ENCODE measurements at places on chromosomes 1 and 21.

DNA sequence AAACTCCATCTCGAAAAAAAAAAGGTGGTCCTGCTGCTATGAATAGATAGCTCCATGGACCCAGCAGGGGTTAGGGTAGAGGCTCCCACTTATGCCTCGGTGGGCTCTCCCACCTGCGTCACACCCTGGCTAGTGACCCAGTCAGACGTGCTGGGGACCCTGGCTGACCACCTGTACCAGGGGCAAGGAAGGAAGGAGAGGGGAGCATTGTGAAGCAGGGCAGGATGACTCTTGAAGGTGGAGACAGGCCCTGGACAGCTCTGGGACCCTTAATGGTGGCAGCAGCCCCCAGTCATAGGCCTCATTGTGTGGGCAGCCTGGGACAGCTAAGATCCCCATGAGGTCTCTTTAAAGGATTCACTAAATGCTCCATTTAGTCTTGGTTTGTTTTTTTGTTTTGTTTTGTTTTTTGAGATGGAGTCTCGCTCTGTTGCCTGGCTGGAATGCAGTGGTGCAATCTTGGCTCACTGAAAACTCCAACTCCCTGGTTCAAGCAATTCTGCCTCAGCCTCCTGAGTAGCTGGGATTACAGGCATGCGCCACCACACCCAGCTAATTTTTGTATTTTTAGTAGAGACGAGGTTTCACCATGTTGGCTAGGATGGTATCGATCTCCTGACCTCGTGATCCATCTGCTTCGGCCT is 10.4 kb upstream of the SNAPIN start:
- DNase-seq, result no peak

DNA sequence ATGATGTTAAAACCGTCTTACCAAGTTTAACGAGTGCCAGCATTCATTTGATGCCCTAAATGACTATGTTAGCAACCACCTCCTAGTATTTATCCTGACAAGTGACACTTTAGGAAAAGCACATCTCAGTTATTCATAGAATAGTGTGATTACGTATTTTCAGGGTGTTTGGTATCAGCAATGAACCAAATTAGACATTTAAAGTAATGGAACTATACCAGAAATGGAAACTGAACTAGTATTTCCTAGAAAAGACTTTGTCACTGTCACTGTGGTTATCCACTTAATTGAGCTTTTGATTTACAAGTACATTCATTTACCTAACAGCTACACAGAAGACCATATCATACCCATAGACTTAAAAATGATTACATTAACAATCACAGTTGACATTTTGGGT is 3.6 kb upstream of the IL12RB2 start:
- no peak for DNase-seq

DNA sequence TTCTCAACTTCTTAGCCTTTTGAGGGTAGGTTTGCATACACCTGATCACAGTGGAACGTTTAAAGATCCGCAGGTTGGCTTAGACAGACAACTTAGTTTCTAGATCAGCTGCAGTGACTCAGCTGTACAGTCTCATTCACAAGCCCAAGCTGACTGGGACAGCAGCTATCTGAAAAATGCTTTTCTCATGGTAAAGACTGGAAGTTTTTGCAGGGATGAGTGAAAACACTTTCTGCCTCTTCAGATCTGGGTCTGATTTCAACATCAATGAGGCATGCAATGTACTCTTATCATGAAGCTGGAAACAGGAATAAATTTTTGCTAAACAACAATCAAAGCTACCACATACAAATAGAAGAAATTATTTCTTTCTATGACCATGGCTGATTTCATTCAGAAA is 61.1 kb upstream of the PTBP2 start:
- no peak for DNase-seq

DNA sequence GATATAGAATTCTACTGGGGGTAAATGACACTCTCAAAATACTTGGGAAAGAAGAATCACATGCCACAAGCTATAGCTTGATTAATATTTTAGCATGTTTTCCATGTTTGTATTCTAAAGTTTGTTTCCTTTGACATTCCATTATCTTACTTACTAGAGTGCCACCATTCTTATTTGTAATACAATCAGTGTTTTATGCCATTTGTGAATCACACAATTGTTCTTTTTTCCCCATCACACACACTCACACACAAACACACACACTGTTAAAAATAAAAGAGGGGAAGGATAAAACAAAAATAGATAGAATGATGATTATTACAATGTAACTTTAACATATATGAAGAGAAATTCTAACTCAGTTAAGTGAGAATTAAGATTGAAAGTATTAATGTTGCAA is 16.0 kb upstream of the TEKT2 start:
- DNase-seq, result no peak

GRCh38 chr1:48571303-48571987 is 99.4 kb upstream of the SPATA6 start:
- DNase-seq, result no peak

DNA sequence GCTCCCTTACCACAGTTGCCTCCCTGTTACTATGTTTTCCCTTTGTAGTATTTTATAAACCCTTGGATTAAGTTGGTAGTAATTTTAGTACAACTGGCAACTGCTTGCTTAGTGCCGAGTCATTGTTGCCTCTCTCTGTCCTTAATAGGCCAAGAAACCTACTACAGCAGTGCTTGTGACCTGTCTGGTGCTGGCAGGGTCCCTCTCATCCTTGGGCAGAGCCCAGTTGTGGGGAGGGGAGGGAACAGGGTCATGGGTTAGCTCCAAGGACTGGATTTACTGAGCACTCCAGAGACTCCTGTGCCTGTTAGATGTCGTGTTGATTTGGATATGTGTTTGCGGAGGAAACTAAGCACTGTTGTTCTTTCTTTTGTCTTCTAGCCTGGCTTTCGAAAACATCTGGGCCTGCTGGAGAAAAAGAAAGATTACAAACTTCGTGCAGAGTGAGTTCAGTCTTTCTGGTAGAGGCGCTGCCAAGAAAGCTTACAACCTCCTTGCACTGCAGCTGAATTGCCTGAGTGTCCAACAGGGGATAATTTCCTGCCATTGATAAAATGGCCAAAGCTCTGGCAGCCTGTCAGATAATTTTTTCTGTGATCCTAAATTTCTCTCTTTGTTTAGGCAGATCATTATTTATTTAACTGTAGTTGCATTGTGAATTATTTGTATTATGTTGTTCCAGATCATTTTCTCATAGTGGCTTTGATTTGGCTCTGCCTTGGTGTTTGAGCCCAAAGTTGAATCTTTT is 3.6 kb downstream of the UTP11 start:
- no peak for DNase-seq

DNA sequence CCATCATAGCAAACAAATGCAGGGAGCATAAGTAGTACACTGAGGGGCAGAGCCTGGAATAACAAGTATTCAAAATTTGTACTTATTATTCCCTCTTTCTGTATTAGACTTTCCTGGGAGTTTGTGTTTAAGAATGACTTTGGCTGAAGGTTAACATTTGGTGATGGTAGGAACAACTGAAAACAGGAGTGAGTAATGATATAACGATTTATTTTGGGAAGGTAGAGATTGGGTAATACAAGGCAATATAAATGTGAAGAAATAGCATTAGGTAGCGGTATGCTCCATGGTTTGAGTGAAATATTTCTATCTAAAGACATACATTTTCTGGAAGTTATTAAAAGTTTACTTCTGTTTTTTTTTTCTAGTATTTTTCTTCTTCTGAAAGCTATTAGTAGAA is 18.5 kb upstream of the C1orf21 start:
- DNase-seq, result no peak

- no peak for DNase-seq
Measured at GRCh38 chr1:70499695-70500094, 88.6 kb downstream of the CTH start.

DNA sequence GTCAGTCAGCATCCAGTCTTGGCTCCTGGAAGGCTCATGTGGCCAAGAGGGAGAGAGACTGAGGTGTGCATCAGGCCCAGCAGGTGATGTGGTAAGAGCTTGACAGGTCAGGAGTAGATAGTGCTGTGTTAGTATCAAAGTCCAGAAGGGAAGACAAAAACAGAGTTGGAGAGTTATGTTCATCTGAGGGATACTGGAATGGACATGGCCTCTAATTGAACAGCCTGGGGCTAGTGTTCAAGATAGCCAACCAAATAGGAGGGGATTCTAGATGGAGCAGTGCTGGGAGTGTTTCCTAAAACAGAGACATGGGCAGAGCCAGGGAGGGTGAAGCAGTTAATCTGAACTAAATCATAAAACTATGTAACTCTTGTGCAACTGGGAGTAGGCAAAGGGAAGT is 120.7 kb upstream of the MARK1 start:
- DNase-seq, result no peak

DNA sequence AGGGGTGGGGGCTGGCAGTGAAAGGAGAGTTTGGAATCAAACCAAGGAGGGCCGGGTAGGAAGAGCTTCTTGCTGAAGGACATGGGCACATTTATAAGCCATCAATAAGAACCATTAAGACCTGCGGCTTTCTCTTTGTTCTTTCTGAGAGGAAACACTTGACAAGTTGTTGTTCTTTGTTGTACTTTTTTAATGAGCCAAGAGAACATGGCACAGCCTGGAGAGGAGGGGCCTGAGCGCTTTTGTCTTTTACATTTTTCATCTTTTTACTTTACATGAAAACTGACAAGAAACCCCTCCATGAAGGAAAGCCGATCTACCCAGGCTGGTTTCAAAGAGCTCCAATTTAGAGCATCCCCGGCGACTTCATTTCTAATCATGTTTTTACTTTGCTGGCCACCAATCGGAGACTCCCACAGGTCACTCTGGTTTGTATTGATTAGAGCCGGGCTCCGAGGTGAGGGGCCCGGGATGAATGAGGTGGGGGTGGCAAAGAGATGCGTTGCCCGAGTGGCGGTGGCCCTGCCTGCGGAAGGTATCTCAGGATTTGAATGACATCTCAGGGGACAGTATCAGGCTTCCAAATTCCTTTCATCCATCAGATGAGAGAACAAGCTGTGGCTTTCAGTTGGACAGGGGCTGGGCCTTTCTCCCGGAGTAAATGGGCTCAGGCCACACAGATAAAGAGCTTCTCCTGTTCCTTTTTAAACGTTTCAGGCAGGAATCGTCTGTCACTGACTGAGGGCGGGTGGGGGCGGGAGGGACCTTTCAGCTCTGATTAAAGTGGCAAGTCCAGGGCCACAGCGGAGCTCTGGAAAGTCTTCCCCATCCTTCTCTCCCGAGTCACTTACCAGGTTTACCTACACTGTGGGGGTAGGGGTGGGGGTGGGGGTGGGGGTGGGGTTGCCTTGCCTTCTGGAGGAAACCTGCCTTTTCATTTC is 138.8 kb upstream of the ARHGEF16 start:
- DNase-seq, result no peak

DNA sequence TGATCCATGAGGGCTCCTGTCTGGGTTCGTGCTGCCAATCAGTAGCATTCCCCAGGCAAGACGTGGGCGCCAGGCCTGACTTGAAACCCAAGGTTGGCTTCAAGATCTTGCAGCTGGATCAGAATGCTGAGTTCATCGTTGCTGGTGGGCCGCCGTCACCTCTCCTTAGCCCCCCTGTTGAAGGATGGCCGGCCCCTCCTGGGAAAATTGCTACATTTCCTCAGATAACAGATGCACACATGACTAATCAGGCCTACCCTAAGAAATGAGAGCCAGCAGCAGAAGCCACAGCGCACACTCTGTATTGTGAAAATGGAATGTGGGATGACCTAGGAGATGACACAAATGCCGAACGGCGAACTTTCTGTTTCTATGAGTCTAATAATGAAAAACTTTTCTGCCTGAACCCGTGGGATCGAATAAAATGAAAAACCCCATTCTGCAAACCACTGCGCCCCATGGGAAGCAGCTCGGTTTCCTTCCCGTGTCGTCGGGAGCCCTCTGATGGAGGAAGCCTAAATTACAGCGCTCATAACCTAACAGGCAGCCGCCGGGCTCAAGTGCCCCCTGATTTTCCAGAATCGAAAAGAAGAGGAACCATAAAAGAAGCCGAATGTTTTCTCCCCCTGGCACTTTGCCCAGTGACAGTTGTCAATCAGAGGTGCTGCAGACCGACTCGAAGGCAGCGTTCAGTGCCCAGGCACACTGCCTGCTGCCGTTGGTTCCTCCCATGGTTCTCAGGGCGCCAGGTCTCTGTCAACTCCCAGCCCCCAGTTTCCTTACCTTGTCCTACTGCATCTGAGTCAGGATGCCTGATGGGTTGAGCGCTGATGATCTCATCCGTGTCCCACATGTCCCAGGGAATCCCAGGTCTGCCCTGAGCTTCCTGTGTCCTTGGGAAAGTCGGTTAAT is 38.2 kb upstream of the H6PD start:
- DNase-seq, result peak; percentile 37

- no peak for DNase-seq
Measured at GRCh38 chr1:3498986-3499385, 44.5 kb downstream of the ARHGEF16 start.

DNA sequence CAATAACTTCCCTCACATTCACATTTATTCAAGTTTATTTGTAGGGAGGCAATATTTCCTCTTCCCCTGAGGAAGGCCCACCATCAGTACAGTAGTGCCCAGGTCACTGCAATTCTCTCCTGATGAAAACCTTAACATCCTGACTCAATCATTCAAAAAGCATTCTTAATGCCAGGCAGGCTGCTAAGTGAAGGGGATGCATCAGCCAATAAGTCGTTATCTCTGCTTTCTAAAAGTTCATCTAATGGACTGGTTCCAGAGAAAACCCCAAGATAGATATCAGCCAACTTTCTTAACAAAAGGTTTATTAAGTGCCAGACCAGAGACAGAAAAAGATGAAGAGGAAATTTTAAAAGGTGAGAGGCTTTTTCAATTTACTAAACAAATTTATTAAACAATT is 17.3 kb downstream of the OTUD7B start:
- DNase-seq, result no peak

DNA sequence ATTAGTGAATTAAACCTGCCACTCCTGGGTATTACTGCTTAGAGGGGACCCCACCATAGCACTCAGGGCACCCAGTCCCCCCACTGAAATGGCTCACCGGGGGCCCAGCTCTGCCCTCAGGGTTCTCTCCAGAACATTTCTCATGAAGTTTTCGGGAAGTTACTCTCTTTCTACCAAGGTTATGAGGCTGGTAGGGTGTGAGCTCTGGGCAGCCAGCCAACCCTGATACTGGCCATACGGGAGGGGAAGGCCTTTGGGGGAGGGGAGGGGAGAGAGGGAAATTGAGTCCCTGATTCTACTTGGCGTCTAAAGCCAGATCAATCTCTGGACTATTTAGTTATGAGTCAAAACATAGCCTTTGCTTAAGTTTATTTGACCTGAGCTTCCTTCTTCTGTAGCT is 12.9 kb upstream of the PDE9A start:
- DNase-seq, result no peak

- DNase-seq, result no peak
Measured at GRCh38 chr1:235304549-235305451, 23.2 kb downstream of the ARID4B start.

GRCh38 chr1:168159979-168160378 is 18.8 kb upstream of the TIPRL start:
- no peak for DNase-seq

- DNase-seq, result no peak
Measured at GRCh38 chr1:2928366-2929325, 92.6 kb upstream of the ACTRT2 start.

- DNase-seq, result no peak
Measured at GRCh38 chr21:36472377-36472776, 7.5 kb downstream of the CLDN14 start.
